ENCODE measurements at places on chromosomes 1 and 21.

DNA sequence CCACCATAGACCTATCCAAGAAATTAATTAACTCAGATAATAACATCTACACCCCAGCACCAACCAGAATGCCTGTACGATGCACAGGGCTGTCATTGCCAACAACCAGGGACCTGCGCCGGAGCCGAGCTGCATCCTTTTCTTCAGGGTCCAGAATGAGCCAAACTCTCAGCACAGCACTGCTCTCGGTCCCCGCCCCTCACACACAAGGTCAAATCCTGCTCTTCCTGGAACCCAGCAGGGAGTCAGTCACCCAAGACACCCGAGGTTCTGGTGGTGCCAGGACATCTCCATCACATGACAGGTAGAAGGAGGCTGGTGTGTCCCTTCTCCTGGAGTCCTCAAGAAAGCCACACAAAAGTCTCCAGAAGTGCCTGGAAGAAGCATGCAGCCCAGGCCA lies 31.9 kb downstream of the NPHP4 start:
- DNase-seq: no peak

GRCh38 chr1:204282761-204283221 lies 69.0 kb upstream of the GOLT1A start:
- no peak for DNase-seq

DNA sequence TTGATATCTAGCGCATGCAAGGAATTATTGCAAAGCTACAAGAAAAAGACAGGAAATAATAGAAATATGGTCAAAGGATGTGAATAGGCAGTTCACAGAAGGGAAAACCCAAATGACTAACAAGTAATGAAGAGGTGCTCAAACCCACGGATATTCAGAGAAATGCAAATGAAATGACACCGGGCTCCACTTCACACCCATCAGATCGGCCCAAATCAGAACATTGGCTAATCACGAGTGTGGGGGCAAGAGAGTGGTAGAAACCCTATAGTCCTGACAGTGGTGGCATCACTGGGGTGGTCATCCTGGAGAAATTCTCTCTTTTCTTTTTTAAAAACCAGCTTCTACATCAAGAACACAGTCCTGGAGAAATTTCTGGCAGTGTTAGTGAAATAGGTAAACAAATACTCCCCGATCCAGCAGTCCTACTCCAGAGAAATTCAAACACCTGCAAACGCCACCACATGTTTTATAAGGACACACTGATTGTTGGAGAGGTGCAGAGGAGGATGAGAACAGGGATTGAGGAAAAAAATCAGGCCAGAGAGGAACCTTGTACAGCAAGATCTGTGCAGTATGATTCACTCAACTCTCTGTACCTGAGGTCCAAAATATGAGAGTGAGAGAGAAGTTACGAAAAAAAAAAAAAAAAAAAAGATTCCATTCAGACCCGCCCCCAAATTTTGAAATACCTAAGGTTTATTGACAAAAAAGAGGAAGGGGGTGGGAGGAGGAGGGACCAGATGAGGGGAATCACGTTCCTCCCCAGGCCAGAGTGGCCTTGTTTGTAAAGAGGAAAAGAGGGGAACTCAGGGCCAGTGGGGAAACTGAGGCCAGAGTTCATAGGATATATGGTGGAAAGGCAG lies 9.2 kb upstream of the TNFRSF1B start:
- no peak for DNase-seq

GRCh38 chr21:41427556-41427955 lies 1.5 kb downstream of the MX1 start:
- no peak for DNase-seq

GRCh38 chr1:220274251-220274855 lies 2.1 kb upstream of the RAB3GAP2 start:
- no peak for DNase-seq

DNA sequence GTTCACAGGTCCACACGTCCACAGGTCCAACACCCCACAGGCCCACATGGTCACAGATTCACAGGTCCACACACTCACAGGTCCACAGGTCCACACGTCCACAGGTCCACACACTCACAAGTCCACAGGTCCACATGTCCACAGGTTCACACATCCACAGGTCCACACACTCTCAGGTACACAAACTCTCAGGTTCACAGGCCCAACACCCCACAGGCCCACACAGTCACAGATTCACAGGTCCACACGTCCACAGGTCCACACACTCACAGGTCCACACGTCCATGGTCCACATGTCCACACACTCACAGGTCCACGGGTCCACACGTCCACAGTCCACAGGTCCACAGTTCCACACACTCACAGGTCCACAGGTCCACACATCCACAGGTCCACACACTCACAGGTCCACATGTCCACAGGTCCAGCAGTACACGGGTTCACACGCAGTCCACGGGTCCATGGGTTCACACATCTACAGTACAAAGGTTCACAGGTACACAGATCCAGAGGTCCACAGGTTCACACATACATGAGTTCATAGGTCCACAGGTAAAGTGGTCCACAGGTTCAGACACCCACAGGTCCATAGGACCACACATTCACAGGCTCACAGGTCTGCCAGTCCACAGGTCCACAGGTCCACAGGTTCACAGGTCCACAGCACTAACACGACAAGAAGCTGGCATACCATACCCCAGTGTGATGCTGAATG lies 39.3 kb upstream of the COL6A2 start:
- no peak for DNase-seq

DNA sequence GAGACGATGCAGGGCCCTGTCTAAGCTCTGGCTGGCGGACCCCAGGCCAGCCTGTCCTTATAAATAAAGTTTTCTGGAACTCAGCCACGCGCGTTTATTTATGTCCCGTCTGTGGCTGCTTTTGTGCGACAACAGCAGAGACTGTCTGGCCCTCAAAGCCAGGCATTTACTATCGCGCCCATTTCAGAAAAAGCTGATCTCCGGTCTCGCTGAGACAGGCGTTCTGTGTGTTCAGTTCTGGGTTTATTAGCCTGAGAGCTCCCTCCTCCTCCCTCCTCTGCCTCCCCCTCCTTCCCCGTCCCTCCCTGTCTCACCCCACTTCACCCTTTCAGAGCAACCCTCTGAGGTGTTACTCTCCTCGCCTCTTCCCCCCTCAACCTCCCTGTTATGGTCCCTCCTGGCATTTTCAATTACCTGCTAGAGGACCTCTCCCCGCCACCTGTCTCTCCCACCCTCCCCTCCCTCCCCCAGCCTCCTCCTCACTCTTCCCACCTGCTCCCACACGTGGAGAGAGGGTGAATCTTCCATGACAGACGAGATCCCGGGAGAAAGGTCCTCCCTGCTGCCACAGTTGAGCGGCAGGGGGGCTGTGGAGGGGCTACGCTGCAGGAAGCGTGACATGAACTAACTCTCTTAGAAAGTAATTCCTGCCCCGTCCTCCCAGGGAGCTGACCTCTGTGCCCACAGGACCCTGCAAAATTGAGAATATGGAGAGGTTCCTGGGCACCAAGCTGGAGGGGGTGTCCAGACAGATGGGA lies 59.9 kb downstream of the SPSB1 start:
- no peak for DNase-seq

DNA sequence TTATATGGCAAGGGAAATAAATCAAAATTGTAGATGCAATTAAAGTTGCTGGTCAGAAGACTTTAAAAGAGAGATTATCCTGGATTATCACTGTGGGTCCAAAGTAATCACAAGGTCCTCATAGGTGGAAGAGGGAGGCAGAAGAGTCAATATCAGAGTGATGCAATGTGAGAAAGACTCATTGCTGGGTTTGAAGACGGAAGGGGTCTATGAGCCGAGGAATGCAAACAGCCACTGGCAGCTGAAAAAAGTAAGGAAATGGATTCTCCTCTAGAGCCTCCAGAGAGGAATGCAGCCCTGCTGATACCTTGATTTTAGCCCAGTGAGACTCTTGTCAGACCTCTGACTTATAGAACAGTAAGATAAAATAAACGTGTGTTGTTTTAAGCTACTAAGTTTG lies 59.8 kb upstream of the MUTYH start:
- no peak for DNase-seq

DNA sequence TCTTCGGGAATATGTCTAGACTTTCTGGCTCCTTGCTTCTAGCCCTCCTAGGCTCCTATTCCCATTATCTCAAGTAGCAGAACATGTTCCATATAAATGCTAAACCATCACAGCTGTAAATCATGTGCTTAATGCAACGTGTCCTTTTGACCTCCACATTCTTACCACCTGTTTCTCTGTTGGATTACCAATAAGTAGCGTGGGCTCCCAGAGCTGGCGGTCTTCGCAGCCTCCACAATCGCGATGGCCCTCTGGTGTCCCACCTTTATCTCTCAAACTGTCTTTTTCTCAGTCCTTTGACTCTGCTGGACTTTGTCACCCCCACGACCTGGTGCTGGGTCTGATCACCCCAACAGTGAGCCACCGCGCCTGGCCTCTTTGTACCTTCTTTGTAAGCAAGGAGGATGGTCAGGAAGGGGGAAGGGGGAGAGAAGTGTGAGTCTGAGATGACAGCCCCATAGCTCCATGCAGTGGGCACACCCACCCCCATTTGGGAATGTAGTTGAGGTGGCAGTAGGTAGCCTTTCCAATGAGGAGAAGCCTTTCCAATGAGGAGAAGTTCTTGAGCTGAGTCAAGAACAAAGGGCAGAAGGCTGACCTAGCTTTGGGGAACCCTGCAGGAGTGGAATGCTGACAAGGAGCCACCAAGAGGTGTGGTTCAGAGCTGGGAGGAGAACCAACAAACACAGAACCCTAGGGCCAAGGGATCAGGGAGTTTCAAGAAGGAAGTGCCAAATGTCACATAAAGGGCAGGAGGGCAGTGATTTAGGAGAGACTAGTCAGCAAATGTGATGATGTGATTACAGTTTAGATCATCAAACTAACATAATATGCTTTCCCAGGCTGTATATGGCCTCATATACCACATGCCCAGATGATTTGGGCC lies 14.2 kb downstream of the TRAF5 start:
- no peak for DNase-seq

DNA sequence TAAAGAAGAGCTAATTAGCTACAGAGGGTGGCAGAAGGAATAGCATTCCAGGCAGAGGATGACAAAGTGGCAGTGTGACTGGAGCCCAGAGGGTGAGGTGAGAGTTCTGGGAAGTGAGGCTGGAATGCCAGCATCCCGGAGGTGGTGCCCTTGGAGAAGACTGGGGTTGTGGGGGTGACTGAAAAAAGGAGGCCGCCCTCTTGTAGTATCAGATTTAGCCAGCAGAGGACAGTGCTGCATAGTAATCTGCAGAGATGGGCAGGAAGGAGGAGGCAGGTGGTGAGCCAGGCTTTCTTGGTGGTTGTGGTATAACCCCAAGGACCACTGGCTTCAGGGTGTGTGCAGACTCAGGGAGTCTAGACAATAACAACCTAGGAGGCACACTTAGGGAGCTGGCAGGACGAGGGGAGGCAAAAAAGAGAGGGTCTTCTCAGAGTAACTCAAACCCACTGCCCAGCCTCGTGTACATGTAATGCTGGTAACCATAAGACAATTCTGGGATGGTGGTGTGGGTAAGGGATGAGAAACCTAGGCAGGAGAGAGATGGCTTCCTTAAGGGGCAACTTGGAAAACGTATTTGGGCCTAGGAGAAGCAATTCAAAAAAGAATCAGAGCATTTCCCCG lies 30.5 kb downstream of the MROH7 start:
- peak; percentile 36 for DNase-seq

GRCh38 chr1:115091572-115091971 lies 2.3 kb upstream of the TSPAN2 start:
- no peak for DNase-seq

DNA sequence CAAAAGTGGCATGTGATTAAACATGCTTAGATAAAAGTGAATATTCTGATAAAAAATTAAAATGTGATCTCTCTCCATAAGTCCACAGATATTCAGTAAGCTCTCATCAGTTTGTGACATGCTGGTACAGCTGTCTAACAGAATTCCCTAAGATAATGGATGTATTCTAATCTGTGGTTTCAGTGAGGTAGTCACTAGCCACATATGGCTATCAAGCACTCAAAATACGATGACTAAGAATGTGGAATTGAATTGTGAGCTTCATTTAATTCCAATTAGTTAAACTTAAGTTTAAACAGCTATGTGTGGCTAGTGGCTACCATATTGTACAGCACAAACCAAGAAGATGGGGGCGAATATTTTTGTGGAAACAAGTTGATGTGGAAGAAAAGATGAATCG lies 4.1 kb upstream of the REG4 start:
- no peak for DNase-seq

DNA sequence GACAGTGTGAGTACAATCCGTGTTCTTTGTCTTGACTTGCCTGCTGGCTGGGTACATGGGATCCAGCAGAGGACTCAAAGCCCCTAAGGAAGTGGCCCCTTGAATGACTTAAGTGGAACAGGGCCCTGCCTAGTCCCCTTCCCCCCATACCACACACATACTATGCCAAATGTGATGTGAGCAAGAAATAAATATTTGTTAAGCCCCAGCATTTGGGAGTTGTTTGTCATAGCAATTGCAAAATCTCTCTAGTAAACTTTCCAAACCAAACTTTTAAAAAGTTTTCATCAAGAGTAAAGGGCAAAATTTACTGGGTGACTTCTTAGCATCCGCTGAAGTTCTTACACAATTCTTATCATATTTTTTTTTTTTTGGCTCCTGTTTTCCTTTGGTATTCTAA lies 32.5 kb upstream of the CACHD1 start:
- DNase-seq: no peak

GRCh38 chr1:184686540-184686939 lies 68.1 kb downstream of the EDEM3 start:
- no peak for DNase-seq

GRCh38 chr1:200665861-200666260 lies 3.8 kb downstream of the DDX59 start:
- DNase-seq: no peak

GRCh38 chr1:94934551-94934950 lies 7.6 kb upstream of the CNN3 start:
- DNase-seq: no peak

- DNase-seq: no peak
Observed at GRCh38 chr1:236124965-236125364, 17.4 kb upstream of the GPR137B start.

DNA sequence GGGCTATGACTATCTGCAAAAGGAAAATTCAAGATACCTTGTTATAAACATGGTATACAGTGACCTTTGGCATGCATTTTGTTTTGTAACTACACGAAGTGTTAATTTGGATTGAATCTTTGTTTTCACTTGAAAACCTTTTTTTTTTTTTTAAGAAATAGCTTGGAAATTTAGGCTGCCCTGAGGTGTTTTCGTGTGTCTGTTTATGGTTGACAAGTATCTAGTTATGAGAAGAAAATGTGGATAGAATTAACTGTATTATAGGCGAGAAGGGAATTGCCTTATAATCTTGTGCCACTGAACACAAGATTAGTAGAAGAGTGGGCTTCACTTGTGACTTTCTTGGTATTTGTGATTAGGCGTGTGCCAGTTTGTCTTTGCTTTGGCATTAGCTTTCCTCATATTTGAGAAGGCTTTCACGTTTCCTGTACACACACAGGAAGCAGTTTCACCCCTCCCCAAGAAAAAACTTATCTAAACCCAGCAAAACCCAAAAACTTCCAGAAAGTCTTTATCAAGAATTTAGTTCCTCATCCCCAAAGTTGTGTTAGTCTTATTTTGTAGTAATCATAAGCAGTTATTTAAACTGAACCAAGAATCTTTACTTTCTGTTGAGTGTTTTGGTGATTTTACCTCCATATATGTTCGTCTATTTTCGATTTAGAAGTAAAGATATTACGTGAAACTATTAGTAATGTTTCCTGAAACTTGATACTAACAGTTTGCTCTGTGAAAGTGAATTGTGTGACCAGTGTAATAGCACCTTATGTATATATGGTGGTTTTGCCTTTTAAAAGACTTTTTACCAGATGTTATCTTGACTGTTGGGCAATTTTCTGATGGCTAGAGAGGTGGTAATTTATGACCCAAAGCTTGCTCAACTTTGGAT lies 3.8 kb downstream of the DYRK1A start:
- no peak for DNase-seq

- DNase-seq: no peak
Observed at GRCh38 chr1:191034132-191034531, 556.5 kb upstream of the BRINP3 start.

- DNase-seq: no peak
Observed at GRCh38 chr21:45100866-45101265, 26.5 kb downstream of the ADARB1 start.
